ENCODE measurements at places on chromosomes 3 and 15.

DNA sequence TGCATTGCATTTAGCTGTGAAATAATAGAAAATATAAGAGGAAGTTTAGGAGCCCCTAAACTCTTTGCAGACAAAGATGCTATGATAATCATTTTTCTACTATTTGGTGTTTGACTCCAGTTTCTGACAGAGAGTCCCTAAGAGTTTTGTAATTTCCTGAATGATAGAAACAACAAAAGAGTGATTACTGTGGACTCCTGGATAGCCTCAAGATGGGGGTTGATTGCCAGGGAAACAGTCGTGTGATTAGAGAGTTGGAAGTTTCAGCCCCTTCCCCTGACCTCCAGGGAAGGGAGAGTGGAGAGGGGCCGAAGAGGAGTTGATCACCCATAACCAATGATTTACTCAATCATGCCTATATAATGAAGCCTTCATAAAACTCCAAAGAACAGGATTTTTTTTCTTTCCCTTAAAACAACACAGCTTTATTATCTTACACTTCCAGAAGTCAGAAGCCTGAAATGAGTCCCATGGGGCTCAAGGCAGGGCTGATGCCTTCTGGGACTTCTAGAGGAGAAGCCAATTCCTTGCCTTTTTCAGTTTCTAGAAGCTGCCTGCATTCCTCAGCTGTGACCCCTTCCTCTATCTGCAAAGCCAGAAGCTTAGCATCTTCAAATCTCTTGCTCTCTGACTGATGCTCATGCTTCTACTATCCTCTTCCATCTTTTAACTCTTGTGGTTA lies 292.3 kb upstream of the ZPLD1 start:
- DNase-seq, result no peak

DNA sequence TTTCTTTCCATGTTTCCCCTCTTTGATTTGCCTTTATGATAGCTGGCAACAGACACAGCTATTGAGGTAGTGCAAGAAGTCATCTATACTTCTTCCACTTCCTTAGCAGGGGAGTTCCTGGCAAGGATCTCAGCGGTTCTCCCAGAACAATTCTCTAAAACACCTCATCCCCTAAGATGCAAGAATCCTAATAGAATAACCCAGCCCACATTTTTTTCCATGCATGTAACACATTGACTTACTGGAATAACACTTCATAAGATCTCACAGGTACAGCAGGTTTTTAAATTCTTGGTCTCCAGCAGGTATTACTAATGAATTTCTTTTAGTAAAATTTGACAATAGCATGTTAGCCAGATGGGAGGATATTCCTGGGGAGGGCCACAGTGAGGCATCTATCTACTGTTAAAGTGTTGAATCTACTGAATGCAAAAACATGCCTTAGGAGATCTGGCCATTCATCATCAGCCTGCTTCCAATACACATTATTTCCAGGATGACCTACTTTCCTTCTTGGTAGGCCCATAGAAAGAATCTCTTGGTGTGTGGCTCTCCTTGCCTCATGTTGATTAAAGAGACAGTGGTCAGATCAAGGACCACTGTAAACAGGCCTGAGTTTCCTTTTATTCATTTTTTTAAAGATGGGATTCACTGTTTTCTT lies 78.5 kb downstream of the RAD18 start:
- DNase-seq, result no peak

DNA sequence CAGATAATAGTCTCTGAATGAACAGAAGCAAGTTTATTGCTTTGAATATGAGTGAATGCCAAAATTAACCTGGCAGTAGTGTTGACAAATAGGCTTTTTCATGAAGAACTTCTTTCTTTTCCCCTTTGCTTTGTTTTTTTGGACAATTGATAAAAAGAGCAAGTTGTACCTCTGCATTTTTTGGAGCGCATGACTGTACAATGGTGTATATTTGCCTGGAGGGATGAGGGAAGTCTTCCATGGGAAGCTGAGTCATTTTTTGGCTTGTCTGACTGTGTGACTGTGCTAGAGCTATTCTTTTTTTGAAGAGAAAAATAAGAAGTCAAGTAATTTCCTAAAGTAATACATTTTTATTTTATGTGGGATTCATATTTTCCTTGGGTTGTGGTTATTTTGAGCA lies 186.9 kb downstream of the KLHL25 start:
- DNase-seq, result no peak

GRCh38 chr3:69929019-69929418 lies 70.5 kb upstream of the SAMMSON start:
- no peak for DNase-seq

- DNase-seq, result no peak
These were observed 491.8 kb downstream of the FHIT start for GRCh38 chr3:60759439-60759838.

DNA sequence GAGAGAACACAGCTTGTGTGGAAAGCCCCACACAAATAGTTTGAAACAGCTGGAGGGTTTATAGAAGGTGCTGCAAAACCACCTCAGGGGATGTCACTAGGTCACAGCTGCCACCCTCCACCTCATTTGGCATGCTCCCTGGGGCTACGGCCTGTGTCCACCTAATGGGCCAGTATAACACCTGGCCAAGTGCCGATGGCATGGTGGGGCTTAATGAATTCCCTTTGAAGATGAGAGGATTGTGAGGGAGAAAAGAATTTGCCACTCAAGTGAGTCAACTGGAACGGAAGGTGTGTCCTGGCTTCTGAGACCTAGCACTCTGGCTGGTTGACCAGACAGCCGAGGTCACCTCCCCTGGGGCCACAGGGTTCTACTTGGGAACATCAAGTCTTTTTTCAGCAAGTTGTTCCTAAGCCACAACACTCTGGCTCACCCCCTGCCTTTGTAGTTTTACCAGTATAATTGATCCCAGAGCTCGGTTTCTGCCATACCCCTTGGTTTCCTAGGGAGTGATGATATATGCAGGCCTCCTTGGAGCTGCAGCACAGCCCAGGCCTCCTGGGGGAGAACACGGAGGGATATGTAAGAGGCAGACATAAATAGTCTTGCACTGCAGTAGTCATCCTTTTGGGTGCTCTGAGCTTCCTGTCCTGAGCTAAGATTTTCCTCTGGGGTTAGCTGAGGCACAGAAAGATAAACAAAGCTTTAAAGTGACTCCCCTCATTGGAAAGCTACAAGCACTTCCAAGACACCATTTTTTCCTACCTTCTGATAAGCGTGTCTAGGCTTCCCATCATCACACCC lies 178.2 kb upstream of the LPP start:
- DNase-seq, result no peak

DNA sequence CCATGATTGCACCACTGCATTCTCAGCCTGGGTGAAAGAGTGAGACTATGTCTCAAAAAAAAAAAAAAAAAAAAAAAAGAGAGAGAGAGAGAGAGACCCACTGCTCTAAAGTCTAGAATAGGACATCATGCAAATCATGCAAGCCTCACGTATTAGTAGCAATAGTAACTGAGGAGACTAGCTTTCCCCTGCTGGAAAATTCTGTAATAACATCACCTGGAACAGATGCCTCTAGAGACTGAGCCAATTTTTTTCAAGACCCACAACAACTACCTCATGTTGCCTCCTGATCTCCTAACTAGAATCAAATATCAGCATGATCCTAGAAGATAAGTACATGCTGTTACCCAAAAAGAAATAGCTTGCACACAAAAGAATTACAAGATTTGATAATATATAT lies 461.9 kb downstream of the AGBL1 start:
- no peak for DNase-seq
